ENCODE measurements at places on chromosomes 3 and 15.

GRCh38 chr15:84940399-84940798 is 41.3 kb upstream of the PDE8A start:
- DNase-seq: no peak

DNA sequence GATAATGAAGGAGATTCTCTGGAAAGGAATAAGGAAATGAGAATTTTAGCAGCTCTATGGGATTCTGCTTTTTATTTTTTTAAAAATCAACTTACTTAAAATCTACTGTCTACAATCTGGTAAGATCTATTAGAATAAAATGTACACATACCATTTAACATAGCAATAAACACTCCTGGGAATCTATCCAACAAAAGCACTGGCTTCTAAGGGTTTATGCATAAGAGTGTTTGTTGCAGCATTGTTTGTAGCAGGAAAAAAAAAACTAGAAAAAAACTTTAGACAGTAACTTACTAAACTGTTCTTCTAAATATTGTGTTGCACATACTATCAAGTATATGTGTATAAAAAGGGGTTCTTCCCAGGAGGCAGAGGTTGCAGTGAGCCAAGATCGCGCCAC is 15.7 kb upstream of the RBP1 start:
- no peak for DNase-seq

GRCh38 chr3:126459763-126460127 is 15.9 kb downstream of the ZXDC start:
- no peak for DNase-seq

DNA sequence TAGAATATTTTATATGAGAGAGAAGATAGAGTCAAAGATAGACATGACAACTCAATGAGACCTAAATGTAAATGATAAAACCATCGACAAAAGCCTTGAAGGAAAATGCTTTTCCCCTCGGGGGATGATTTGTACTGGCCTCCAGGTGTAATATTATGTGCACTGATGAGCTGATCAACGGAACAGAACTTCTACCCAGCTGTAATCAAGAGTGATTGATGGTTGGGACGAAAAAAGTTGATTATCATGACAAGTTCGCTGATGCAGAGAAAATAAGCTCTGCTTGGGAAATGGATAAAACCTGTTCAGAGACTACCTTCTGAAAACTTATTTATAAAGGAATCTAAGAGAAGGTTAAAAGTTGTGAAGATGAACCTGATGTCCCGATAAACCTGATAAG is 210.7 kb downstream of the ZNF385D start:
- no peak for DNase-seq

GRCh38 chr3:81788610-81789009 is 27.2 kb upstream of the GBE1 start:
- DNase-seq: no peak

GRCh38 chr3:60215946-60216345 is 1035.3 kb downstream of the FHIT start:
- no peak for DNase-seq

DNA sequence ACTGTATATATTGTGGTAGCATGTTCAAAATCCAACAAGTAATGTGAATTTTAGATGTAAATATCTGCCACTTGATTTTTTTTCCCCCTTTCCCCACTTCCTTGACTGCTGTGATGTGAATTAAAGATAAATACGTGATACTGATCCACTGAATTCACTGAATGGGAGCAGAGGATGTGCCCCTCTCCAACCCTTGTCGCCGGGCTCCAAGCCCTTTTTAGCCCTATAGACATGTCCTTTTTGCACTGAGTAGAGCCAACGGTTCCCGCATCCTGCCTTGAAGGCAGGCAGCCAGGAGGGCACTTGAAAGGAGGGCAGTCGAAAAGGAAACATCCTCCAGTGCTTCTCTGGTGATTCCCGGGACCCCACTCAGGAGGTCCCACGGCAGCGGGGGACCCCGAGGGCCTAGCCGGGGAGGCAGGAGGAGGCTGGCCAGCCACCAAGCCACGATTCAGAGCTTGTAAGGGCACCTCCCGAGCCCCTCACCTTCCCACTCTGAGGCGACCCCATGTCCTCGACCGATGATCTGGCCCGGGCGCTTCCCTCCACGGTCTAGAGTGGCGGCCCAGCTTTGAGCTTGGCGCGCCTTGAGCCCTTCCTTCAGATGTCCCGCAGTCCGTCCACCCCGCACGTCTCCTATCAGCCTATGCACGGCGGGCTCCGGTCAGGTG is 901 bp upstream of the MANF start:
- DNase-seq: peak; percentile 47

- no peak for DNase-seq
These were observed 2.3 kb downstream of the BBX start for GRCh38 chr3:107524841-107525643.

GRCh38 chr15:48617619-48618018 is 27.9 kb downstream of the FBN1 start:
- no peak for DNase-seq

- no peak for DNase-seq
These were observed 63.0 kb upstream of the SMAD3 start for GRCh38 chr15:67002368-67002767.

All from GM12892 (cell line).